Stimulated activated CD4-positive, alpha-beta T cell treated with anti-CD3 and anti-CD28 coated beads, Interleukin-15, amount 100 ng/mL, for 1 hour (primary cell): ENCODE measurements at places on chromosomes 7 and 10.
A peak's percentile ranks its signal among the peaks of the same experiment; 100 is the strongest.

GRCh38 chr10:107653832-107654287, 489.4 kb upstream of the SORCS1 start:
- DNase-seq, result no peak

GRCh38 chr10:1530871-1531517, 206.3 kb downstream of the ADARB2 start:
- no peak for DNase-seq

DNA sequence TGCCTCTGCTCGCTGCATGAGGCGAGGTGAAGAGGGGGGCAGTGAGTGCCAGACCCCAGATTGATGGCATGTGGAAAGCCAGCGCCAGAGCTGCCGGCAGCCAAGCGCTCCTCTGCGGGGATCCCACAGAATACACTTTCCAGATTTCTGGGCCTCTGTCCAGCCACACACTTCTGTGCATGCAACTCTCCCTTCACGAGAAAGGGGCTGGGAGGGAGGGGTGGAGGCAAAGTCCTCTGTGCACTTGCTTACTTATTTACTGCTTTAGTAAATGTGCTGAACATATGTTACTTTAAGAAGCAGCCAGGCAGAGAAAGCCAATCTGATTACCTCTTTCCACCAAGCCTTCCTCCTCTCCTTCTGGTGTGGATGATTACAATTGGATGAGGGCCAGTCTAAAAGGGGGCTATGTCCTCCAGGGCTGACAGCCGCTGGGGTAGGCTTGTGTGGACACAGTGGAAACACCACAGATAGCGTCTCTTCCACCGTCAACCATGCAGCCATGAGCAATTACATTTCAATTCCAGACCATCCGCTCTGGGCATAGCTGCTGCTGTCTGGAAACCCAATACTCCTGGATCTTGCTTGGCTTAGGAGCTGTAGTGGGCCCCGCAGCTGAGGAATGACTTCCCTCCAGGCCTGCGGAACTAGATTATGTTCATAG, 322.8 kb upstream of the ANKRD30A start:
- DNase-seq, result no peak

- DNase-seq, result no peak
Observed at GRCh38 chr10:133529576-133529946, 2.4 kb downstream of the CYP2E1 start.

DNA sequence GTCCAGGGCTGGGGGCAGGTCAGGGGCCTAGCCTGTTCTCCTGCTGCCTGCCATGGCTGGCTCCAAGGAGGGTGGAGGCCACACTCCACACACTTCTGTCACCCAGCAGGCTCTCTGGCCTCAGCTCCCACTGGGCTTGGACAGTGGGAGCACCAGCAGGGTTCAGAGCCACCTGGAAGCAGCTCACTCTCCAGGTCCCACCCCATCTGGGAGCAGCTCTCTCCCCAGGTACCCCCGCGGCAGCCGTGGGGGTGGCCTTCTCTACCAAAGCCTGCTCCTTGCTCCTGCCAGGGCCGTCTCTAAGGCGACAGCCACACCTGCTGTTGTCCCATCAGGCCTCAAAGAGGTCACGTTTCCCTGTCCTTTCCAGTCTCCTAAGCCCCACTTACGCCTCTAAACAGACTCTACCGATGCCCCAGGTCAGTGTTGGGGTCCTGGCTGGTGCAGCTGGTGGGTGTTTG, 142.5 kb upstream of the RET start:
- no peak for DNase-seq

- DNase-seq, result no peak
Observed at GRCh38 chr7:34309116-34309515, 348.9 kb upstream of the NPSR1 start.

DNA sequence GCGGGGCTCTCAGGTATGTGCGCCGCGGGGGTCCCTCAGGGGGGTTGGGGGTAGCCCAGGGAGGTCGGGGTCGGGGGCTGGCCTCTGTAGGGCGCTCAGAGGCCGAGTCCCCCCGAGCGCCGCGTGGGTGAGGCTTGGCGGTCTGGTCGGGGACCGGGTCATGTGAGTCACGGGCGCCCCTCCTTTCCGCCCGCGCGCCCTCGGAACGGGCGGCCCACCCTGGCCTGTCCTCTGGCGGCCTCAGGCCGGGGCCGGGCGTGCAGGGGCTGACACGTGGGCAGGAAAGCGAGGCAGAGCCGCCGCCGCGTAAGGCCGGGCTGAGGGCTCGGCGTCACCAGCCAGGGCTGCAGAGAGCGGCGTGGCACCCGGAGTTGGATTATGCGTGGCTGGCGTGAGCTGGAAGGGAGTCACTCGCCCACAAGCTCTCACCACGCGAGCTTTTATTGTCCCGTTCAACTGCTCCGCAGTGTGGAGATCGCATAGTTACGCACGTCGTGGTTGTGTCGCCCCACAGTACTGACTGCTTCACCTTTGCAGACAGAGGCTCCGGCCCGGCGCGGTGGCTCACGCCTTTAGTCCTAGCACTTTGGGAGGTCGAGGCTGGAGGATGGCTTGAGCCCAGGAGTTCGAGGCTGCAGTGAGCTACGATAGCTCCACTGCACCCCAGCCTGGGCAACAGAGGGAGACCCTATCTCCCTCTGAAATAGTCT, 385 bp downstream of the SHLD2 start:
- peak; percentile 55 for DNase-seq

DNA sequence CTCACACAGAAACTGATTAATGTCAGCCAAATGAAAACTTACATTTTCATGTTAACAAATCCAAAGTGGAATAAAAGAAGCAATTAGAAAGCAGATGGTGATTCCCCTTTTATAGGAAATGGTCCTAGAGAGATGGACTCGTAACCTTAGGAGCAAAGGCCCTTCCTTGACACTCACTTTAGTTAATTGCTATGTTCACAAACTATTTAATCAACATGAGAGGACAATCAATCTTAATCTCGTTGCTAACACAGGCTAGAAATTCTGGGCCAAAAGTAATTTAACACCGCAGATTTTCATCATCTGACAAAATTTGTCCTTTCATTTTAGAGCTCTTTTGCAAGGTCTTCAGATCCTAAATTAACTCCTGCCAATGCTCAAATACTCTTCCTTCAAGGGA, 64.0 kb upstream of the DNAJB12 start:
- no peak for DNase-seq

DNA sequence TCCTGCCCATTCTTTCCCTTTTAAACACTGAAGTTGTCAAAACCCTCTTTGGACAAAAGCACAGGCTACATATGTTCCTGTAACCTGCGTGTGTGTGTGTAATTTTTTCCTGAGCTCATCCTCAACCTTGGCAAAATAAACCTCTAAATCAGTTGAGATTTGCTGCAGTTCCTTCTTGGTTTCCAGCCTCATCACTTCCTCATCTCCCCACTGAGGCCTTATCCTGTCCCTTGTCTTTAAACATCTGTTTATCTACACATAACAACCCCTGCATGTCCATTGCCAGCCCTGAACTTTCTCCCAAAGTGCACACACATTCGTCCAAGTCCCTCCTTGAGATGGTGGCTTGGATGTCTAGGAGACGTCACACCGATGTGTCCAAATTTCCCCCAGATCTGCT, 35.5 kb downstream of the LYZL2 start:
- no peak for DNase-seq

GRCh38 chr7:17600340-17600752, 301.9 kb downstream of the AHR start:
- DNase-seq, result no peak

- DNase-seq, result no peak
Observed at GRCh38 chr7:11858622-11859302, 26.8 kb upstream of the THSD7A start.

- DNase-seq, result no peak
Observed at GRCh38 chr7:135773464-135773863, 24.9 kb upstream of the FAM180A start.

- DNase-seq, result no peak
Observed at GRCh38 chr10:34918776-34919315, 103.8 kb upstream of the PARD3 start.

GRCh38 chr10:22436526-22436892, 91.2 kb downstream of the SPAG6 start:
- DNase-seq, result no peak

DNA sequence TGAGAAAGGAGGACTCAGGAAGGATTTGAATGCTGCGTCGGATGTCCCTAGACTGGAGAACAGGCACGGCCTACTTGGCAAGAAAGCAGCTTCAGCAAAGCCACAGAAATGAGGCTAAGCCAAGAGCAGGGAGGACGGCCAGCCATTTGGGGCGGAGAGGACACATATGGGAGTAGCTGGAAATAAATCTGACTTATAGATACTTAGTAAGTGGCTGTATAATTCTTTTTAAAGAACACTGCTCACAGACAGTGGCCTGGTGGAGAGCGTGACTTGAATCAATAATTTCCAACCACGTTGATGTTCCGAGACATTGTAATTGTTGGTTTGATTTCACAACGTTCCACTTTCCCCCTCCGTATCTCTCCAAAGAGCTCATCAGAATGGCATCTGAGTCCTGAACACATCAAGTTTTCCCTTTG, 67.7 kb upstream of the JCAD start:
- DNase-seq, result no peak

DNA sequence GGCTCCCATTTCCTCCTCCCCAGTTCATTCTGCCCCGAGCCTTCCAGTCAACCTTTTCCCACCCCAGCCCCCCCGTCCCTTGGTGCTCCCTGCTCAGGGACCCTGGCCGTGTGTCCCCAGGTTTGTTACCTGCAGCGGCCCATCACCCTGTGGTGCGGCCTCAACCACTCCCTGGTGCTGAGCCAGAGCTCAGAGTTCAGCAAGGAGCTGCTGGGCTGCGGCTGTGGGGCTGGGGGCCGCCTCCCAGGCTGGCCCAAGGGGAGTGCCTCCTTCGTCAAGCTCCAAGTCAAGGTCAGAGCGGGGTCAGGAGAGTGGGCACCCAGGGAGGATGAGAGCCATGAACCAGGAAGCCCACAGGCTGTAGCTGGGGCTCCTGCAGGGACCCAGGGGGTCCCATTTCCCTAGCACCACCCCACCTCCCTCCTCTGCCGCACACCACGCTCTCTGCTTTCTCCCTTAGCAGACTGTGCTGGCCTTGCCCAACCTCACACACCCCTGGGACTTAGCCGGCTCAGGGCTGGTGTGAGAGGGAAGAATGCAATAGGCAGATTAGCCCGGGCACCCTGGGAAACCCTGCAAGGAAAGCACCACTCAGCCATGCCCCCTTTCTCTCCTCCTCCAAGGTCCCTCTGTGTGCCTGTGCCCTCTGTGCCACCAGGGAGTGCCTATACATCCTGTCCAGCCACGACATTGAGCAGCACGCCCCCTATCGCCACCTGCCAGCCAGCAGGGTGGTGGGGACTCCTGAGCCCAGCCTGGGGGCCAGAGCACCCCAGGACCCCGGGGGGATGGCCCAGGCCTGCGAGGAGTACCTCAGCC, 2.0 kb upstream of the PCOLCE start:
- no peak for DNase-seq

- DNase-seq, result no peak
Observed at GRCh38 chr10:49508249-49508648, 30.7 kb downstream of the ERCC6 start.

DNA sequence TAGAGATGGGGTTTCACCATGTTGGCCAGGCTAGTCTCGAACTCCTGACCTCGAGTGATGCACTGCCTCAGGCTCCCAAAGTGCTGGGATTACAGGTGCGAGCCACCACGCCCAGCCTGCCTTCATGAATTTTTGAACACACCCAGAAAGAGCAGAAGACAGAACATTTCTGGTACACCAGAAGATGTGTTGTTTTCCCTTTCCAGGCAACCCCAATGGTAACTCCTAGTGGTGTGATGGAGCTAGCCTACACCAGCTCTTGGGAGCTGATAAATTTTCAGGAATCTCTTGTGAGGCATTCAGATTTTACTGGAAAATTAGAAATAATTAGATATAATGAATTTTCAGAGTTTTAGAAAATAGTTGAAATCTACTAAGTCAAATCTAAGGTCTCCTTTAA, 904 bp upstream of the CCDC7 start:
- DNase-seq, result no peak

DNA sequence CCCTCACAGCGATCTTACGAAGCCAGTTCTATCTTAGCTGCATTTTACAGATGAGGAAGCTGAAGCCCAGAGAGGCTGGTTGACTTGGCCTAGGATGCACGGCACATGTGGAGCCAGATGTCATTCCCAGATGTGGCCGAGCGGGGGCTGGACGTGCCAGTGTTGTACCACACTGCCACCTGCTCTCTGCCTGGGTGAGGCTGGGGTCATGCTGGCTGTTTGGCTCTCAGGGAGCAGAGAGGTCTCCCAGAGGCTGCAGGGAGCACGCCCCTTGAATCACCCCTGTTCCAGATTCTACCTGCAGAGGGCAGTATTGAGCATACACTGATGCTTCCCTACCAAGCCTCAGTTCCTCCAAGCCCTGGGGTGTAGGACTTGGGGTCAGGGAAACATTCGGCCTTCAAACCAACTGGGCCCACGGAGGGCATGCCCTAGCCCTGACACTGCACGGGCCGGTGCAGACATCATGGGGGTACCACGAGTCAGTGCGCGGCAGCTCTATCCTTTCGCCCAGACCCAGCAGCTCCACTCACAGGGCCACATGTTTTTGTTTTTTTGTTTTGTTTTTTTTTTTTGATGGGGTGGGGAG, 3.8 kb upstream of the GTF2IRD1 start:
- DNase-seq, result peak; percentile 29

DNA sequence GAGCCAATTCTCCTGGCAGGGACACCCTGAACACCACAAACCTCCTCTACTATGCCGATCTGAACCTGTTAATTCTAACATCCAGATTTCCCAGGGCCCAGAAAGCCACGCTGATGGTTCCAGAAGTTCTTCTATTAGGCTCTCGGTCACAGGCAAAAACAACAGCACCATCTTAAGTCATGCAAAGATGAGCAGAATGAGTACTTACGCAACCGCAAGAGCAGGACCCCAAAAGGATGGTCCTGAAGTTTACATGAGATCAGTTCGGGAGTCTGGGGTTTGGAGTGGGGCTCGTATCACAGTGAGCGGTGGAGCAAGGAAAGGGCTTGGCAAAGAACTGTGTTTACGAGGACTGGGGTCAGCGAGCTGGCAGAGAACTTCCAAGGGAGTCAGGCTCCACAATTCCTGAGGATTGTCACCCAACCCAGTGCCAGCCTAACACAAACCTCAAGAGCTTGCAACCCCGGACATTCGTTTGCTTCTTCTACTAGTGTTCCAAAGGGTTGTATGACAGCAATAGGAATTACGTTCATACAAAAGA, 532.6 kb downstream of the TNS3 start:
- no peak for DNase-seq

GRCh38 chr7:27150568-27151340, 1.6 kb downstream of the HOXA3 start:
- peak; percentile 60 for DNase-seq

DNA sequence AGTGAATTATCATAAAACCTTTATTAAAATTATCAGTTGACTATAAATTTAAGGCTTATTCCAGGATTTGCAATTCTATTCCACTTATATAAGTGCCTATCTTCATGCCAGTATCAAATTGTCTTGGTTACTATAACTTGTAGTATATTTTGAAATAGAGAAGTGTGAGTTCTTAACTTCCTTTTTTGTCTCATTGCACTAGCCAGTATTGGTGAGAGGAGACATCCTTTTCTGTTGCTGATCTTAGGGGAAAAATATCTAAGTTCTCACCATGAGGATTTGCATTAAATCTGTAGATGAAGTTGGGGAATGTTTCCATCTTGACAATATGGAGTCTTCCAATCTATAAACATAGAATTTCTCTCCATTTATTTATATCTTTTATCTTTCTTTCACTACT, 104.2 kb upstream of the MKI67 start:
- DNase-seq, result no peak

GRCh38 chr10:99850021-99850766, 67.8 kb downstream of the ABCC2 start:
- no peak for DNase-seq
